ENCODE measurements at places on chromosomes 13 and 19. TPM values are rescaled to one million over a fixed set of nuclear protein-coding genes. Genes with fewer than 3 reads are reported as not detected.

The CUL4A gene
- polyA plus RNA-seq = 18.1 TPM

The ANKRD27 gene
- polyA plus RNA-seq = 5.3 TPM

The GFY gene
- not detected for polyA plus RNA-seq

The NXNL1 gene
- 0.19 TPM for polyA plus RNA-seq

The SIGLECL1 gene
- polyA plus RNA-seq = not detected

The MAMSTR gene
- 1.5 TPM for polyA plus RNA-seq

The ZNF726 gene
- 0.87 TPM for polyA plus RNA-seq

The CCL25 gene
- polyA plus RNA-seq = not detected

The OVOL3 gene
- not detected for polyA plus RNA-seq

The TMPRSS9 gene
- polyA plus RNA-seq = 0.84 TPM

The SYDE1 gene
- polyA plus RNA-seq = 5.8 TPM

The ZNF525 gene
- 4.8 TPM for polyA plus RNA-seq

The IRGC gene
- polyA plus RNA-seq = not detected

The TTYH1 gene
- polyA plus RNA-seq = 78.0 TPM

The HSH2D gene
- polyA plus RNA-seq = 12.5 TPM

The RNF225 gene
- not detected for polyA plus RNA-seq

The KLK2 gene
- 0.27 TPM for polyA plus RNA-seq

The SERPINE3 gene
- polyA plus RNA-seq = not detected

The FBN3 gene
- polyA plus RNA-seq = 0.02 TPM

The ZNF442 gene
- 0.57 TPM for polyA plus RNA-seq

The CGB2 gene
- polyA plus RNA-seq = not detected

The KLC3 gene
- polyA plus RNA-seq = 6.4 TPM

The KANK3 gene
- polyA plus RNA-seq = 7.7 TPM

The STARD13 gene
- 7.8 TPM for polyA plus RNA-seq

The SAFB2 gene
- polyA plus RNA-seq = 108 TPM

The SCEL gene
- 0.12 TPM for polyA plus RNA-seq

The RFPL4A gene
- polyA plus RNA-seq = not detected

The SRRM5 gene
- 0.87 TPM for polyA plus RNA-seq

The ZNF543 gene
- polyA plus RNA-seq = 1.4 TPM

The EHD2 gene
- polyA plus RNA-seq = 13.4 TPM

The ZFR2 gene
- 0.49 TPM for polyA plus RNA-seq

The ZNF345 gene
- 2.7 TPM for polyA plus RNA-seq

The COX7A1 gene
- polyA plus RNA-seq = 13.6 TPM

The SGCG gene
- polyA plus RNA-seq = not detected

The NLRP11 gene
- polyA plus RNA-seq = 0.09 TPM

The DDX39A gene
- polyA plus RNA-seq = 86.6 TPM

The CYP4F11 gene
- 3.4 TPM for polyA plus RNA-seq

The PCDH9 gene
- 0.46 TPM for polyA plus RNA-seq

The TUBB4A gene
- polyA plus RNA-seq = 3.5 TPM

The CYP2A7 gene
- not detected for polyA plus RNA-seq

The RPS16 gene
- 1,276 TPM for polyA plus RNA-seq

The EPN1 gene
- 76.8 TPM for polyA plus RNA-seq

The KLK8 gene
- not detected for polyA plus RNA-seq

All from pancreas (tissue), 10 donors.